ENCODE measurements at places on chromosomes 2 and 18.

GRCh38 chr2:36530178-36530982 is 67.6 kb downstream of the FEZ2 start:
- DNase-seq: peak; percentile 81

DNA sequence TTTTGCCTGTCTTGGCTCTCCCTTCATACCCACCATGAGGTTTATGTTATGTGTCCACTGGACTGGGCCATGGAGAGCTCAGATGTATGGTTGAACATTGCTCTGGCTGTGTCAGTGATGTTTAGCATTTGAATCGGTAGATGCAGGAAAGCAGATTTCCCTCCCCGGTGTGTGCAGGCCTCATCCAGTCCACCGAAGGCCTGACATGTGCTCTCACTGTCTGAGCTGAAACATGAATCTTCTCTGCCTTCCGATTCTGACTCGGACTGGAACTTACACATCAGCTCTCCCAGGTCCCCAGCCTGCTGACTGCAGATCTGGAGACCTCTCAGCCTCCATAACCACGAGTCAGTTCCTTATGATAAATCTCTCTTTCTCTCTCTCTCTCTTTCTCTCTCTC is 72.4 kb upstream of the SLC66A3 start:
- no peak for DNase-seq

- no peak for DNase-seq
Measured at GRCh38 chr2:138121666-138122661, 157.7 kb downstream of the HNMT start.

DNA sequence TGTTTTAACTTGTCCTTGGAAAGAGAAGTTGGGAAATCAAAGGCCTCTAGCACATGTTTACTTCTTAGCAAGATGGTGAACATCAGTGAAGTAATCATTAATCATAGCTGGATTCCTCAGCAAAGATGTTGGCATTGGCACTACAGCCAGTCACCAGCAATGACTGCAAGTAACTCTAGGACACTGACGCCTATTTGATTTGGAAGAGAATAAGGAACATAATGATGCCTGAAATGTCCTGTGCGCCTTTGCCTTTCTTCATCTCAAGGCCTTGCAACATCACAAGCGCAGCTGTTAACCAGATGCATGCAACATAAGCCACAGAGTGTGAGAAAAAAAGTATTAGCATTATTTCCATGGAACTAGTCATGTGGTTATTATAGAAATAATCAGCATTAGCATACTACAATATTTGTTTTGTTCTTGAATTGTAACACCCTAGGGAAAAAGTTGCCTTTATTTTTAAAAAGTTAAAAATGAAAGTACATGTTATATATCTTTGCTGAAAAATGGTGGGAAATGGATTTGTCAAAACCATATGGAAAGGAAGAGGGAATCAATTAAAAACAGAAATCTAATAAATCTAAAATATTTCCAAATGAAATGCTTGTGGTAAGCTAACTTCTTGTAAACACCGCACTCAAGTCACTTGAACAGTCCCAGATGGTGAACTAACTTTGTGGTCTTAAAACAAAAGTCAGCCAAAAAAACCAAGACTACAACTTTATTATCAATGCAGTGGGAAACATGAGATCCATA is 55.6 kb downstream of the THADA start:
- DNase-seq: peak; percentile 93

DNA sequence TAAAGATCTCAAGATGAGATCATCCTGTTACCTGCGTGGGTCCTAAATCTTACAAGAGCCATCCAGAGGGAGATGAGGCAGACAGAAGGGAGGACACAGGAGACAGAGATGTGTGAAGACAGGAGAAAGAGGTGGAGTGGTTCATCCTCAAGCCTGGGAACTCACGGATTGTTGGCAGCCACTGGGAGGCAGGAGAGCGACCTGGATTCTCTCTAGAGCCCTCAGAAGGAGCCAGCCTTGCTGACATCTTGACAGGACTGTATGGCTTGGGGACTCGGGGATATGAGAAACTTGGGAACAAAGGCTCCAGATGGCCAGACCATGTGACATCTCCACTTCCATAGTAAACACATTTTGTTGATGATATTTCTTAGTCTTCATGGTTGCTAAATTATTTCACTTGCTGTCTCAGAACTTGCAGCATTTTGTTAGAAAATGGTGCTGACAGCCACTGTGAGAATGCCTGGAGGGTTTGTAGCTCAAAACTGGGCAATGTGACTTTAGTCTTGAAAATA is 57.8 kb upstream of the MC2R start:
- DNase-seq: no peak

- DNase-seq: no peak
Measured at GRCh38 chr18:59987102-59987501, 87.3 kb downstream of the PMAIP1 start.

GRCh38 chr2:237533668-237534161 is 32.7 kb upstream of the PRLH start:
- DNase-seq: peak; percentile 18

GRCh38 chr2:105032476-105032875 is 5.4 kb upstream of the MRPS9 start:
- DNase-seq: no peak

GRCh38 chr2:117411983-117412382 is 402.5 kb upstream of the DDX18 start:
- DNase-seq: no peak

DNA sequence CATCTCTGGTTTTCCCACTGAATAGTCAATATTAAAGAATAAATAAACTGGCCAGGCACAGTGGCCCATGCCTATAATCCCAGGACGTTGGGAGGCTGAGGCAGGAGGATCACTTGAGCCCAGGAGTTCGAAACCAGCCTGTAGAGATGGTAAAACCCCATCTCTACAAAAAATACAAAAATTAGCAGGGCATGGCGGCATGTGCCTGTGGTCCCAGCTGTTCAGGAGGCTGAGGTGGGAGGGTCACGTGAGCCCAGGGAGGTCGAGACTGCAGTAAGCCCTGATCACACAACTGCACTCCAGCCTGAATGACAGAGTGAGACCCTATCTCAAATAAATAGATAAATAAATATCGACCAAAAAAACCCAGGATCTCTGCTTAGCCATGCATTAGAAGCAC is 50.2 kb upstream of the BIN1 start:
- no peak for DNase-seq

DNA sequence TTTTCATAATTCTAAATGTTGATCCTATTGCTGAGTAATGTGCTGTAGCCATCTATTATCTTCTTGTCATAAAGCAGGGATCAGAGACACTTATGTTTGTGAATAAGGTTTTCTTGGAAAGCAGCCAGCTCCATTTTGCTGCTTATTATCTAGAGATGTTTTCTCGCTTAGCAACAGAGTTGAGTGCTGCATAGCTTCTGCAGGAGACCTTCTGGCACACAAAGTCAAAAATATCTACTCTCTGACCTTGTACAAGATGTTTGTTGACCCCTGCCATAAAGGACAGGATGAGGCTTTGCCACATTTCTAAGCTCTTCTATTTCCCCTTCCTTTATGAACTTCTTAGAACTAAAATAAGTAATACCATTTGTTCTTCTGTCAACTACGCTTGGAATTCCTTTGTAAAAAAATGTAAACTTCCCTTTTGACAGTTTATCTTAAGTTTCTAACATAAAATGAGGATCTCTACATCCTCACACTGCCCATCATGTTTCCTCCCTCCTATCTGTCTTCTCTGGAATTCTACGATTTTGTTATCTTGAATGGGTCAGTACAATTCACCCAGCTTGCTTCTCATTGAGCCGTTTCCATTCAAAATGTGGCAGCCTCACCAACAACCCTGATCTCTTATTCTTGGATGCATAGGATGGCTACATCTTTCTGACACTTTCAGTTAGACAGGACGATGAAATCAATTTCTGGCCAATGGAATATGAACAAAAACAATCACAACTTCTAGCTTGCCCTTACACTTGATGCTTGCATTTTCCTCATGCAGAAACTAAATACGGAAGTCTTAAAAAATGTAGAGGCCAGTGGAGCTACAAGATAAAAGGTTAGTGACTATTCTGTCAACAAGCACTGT is 1377.0 kb downstream of the SUCLG1 start:
- DNase-seq: peak; percentile 87

- DNase-seq: no peak
Measured at GRCh38 chr18:62784338-62784965, 69.1 kb downstream of the PHLPP1 start.

- DNase-seq: peak; percentile 65
Measured at GRCh38 chr2:8685697-8686358, 4.0 kb downstream of the ID2 start.

- DNase-seq: peak; percentile 33
Measured at GRCh38 chr2:145631561-145631960, 1111.6 kb upstream of the ZEB2 start.

DNA sequence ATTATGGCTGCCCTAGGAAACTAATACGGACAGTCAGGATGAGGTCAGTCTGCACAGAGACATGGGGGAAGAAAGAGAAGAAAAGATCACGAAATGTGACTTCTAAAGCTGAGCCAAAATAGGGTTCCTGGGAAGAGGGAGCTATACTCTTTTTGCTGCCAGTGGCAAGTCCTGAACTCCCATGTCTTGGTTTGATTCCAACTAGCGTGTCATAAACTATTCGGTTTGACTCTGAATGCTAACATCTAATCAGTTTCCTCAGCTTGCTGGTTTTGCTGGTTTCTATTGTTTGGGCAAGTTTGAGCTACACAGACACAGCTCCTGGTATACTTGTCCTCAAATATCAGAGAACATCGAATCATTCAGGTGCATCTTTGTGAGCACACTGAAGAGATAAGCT is 80.5 kb upstream of the CYP1B1 start:
- DNase-seq: no peak

DNA sequence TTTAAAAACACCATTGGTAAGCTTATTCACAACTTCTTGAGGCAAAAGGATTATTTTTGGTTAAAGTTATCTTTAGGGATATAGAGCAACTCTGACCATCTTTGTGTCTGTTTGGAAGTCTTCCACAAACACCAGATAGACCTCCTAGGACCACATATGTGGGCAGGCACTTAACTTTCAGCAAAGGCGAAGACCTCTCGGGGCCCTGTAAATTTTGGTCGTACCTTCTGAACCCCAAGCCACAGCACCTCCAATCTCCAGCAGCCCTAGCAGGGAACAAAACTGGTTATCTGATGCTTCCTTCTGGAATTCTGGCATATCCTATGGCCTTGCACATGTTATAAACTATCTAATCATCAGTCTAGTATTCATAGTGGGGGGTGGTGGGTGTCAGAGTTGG is 114.8 kb downstream of the MBD5 start:
- DNase-seq: no peak

GRCh38 chr18:32707586-32707985 is 65.2 kb downstream of the KLHL14 start:
- no peak for DNase-seq

- no peak for DNase-seq
Measured at GRCh38 chr2:165568361-165568760, 98.9 kb downstream of the CSRNP3 start.

DNA sequence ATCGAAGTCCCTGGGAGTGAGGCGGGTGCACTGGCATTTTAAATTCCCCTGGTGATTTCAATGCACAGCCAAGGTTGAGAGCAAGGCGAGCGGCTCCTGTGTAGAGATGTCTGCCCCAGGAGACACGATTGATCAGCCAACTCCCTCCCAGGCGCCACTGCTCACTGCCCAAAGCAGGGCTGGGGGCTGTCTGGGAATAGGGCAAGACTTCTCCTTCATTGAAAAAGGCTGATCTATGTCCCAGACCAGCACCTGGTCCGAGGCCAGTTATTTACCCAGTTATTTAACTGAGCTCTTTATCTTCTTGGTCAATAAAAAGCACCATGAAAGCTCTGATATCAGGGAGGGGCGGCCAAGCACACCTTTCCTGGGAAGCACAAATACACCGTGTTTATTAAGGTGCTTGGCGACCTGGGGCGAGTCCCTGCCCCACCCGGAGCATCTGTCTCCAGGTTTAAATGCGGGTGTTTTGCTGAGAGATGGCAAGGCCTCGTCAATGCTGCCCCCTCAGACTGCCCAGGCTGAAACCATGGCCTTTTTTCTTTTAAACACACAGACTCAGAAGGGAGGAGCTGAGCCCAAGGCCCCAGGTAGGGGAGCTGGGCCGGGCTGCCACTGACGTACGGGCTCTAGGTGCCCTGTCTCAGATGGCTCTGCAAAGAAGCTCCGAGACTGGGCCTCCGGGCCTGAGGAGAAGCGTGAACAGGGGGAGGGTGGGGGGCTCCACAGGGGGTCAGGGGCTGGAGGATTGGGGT is 73.9 kb upstream of the HPCAL1 start:
- DNase-seq: no peak

DNA sequence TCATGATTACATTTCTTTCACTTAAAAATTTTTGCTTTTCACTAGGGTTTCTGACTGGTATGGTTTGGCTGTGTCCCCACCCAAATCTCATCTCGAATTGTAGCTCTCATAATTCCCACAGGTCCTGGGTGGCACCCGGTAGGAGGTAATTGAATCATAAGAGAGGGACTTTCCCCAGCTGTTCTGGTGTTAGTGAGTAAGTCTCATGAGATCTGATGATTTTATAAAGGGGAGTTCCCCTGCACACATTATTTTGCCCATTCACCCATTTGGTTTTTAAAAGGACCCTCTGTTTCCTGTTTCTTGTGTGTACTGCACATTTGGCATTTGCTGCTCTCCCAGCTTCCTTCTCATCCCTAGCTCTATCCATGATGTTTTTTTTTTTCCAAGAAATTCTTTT is 27.8 kb upstream of the NETO1 start:
- DNase-seq: no peak

GRCh38 chr2:47569658-47570475 is 166.9 kb downstream of the MSH2 start:
- no peak for DNase-seq

GRCh38 chr2:105915005-105915558 is 170.4 kb downstream of the NCK2 start:
- DNase-seq: no peak

DNA sequence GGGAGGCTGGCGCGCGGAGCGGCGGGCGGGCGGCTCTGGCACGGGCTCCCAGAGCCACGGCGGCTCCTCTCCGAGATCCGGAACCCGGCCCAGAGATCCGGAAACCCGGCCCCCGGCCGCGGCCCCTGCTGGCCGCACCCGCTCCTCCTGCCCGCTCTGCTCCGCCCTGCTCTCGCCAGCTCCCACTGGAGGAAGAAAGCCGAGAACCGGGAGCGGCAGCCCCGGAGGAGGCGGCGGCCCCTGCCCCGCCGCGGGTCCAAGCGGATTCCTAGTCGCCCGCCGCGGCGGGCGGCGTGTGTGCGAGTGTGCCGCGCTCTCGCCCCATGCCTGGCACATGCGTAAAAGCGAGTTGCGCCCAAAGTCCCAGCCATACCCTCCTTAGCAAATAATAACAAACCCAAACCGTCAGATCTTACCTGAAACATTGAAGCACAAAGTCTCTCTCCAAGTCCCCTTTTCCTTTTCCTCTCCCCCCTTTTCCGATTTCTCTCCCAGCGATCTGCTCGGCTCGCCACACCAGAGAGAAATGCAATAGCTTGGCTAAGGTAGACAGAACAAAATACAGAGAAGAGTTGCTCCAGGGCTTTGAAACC is 108.7 kb upstream of the KCTD1 start:
- DNase-seq: peak; percentile 61

GRCh38 chr2:83051538-83052170 is 1407.4 kb downstream of the SUCLG1 start:
- DNase-seq: no peak

DNA sequence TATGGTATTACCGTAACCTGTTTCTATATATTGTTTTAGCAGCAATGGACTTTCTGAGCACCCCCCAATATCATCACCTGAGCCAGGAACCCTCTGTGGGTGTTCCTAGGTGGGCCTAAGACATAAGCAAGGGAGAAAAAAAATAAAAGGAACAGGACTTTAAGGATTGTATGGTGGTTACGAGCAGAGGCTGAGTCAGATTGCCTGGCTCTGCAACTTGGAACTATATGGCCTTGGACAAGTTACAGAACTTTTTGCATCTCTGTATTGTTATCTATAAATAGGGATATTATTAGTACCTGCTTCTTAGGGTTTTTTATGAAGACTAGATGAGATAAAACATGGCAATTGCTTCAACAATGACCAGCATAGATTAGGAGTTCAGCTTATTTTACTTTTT is 34.9 kb downstream of the MFSD6 start:
- no peak for DNase-seq
